ENCODE measurements at places on chromosomes 6 and 20.

DNA sequence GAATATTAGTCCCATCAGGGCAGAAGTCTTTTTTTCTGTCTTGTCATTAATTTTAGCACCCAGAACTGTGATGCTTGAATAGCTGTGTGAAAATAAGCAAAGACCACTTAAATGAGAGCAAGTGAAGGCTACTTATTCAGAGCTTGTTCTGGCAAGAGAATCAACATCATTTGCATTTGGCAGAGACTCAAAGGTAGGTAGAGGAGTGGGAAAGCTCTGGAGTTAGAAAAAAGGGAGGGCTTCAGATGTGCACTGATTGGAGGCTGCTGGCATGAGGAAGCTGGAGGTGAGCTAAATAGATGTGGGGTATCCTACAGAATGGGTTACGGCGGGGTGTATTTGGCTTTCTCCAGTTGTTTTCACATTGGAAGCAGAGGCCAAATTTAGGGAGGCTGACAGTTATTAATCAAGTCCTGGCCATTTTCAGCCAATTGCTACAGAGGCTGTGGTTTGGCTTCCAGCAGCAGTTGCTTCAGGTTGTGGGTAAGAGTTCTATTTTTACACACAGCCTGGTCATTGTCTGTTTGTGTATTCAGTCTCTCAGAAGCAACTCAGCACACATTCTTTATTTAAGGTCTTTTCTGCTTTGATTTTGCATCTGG, 254.3 kb downstream of the BTBD3 start:
- no peak for DNase-seq

- DNase-seq: no peak
These were observed 19.8 kb downstream of the HLA-E start for GRCh38 chr6:30508890-30509736.

DNA sequence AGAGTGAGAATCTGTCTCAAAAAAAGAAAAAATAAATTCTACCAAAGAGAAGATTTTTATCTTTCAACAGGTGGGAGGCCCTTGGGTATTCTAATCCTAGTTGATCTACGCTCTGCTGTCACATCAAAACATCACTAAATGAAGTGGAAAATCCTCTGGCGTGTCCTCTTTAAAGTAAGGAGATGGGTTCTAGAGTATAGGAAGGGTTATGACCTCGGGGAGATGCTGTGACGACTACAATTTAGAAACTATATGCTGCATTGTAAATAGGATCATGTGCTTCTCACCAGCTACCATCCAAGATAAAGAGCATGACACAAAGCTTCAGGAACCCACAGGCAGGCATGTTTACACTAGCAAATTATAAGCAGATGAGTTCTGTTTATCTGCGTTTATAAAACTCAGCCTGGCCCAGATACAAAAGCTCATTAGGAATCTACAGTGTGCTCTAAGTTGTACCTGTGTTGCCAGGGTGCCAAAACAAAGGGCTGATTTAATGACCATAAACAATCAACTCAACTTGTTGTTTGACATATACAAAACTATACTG, 197.1 kb upstream of the PLN start:
- DNase-seq: no peak

- peak; percentile 58 for DNase-seq
These were observed 60.4 kb downstream of the SRC start for GRCh38 chr20:37406010-37406998.
